ENCODE measurements at places on chromosomes 4 and X. TPM values are rescaled to one million over a fixed set of nuclear protein-coding genes. Genes with fewer than 3 reads are reported as not detected.

Gene COL4A5
- total RNA-seq, result not detected

Gene DNAAF6
- total RNA-seq, result not detected

Gene BEND4
- total RNA-seq, result 0.49 TPM

Gene TMPRSS11F
- total RNA-seq, result not detected

Gene POU3F4
- not detected for total RNA-seq

- no peaks in the 10 kb centered on the region for H3K36me3 ChIP-seq
- no peaks in the 10 kb centered on the region for H3K27me3 ChIP-seq
- no peaks in the 10 kb centered on the region for H3K4me1 ChIP-seq
- no peak overlapping the region for H3K4me3 ChIP-seq
- no peak for DNase-seq
Observed at GRCh38 chrX:50111742-50112141, 89.1 kb downstream of the AKAP4 start.

DNA sequence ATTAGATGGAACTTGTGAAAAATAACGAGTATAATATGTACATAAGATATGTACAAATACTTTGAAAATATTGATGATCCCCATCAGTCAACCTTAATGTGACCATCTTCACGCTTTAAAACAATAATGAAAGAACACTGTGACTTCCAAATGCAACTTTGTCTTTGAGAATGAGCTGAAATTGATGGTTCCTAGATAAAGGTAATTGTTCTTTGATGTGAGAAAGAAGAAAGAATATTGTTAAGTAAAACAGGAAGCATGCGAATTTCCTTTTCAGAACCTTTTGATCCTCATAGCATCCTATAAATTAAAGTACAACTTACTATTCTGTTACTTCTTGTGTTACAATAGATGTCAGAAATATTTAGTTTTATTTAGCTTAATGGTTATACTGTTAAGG lies 22.2 kb downstream of the IL2 start:
- no peak overlapping the region for H3K27ac ChIP-seq
- H3K27me3 ChIP-seq, result no peaks in the 10 kb centered on the region
- H3K4me3 ChIP-seq, result no peak overlapping the region
- peaks cover 20% of the 10 kb centered on the region for H3K4me1 ChIP-seq
- no peak for DNase-seq
- H3K36me3 ChIP-seq, result no peaks in the 10 kb centered on the region

DNA sequence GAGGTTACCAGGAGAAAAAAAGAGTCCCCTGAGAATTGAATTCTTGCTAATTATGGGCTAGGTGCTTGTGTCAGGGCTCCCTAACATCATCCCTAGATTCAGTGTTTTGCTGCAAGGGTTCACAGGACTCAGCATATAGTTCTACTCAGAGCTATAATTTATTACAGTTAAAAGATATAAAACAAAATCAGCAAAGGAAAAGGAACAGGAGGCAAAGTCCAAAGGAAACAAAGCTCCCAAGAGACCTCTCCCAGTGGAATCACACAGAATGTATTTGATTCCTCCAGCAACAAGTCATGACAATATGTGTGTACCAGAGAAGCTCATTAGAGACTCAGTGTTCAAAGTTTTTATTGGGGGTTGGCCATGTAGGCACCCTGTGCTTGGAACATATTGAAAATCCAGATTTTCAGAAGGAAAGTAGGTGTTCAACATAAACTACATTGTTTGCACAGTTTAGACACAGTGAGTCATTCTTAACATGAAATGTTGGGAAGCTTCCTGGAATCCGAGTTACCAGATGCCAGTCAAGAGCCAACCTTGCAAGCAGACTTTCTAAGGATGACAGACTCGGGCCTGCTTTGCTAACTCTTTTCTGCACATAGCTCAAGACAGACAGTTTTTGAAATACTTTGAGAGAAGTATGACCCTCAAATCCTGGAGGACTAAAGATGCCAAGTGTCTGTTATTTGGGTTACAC lies 311.3 kb upstream of the EMCN start:
- H3K36me3 ChIP-seq, result peaks cover 16% of the 10 kb centered on the region
- no peaks in the 10 kb centered on the region for H3K4me1 ChIP-seq
- H3K27me3 ChIP-seq, result no peaks in the 10 kb centered on the region

- H3K4me3 ChIP-seq, result no peak overlapping the region
- H3K27ac ChIP-seq, result no peak overlapping the region
- no peaks in the 10 kb centered on the region for H3K4me1 ChIP-seq
Observed at GRCh38 chrX:40298572-40299479, 201.1 kb upstream of the BCOR start.

DNA sequence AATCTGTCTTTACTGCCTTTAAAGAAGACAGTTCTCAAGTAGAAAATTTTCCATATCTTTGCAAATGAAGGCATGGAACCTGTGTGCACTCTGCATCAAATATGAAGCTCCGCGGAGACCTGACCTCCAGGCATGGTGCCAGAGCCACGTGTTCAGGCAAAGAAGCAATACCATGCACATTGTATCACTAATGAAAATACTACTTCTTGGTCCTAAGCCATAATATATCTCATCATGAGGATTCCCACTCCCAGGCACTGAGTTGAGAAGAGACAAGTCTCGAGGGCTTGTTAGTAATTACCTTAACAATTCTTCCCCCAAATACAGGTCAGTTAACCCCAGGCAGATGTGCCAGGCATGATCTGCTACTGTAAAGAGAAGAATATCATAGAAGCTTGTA lies 56.7 kb downstream of the PCDH19 start:
- DNase-seq, result no peak
- H3K27me3 ChIP-seq, result peaks cover 1% of the 10 kb centered on the region
- H3K27ac ChIP-seq, result no peak overlapping the region
- H3K4me3 ChIP-seq, result no peak overlapping the region
- H3K36me3 ChIP-seq, result no peaks in the 10 kb centered on the region

DNA sequence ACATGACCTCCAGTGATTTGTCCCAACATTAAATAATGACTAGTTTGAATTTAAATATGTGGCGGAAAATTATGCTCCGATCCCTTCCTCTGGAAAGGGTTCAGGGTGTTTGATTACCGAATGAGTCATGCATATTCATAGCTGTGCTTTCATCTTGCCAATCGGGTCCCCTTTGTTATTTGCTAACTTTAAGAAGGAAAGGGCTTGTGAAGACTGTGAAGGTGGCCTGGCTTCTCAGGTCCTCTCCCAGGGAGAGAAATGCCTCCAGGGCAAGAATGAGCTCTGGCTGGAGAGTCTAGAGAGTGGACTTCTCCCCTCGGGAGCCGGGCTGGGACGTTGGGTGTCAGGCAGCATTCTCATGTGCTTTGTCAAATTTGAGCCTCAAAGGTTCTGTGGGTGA lies 155.5 kb upstream of the PSAPL1 start:
- H3K36me3 ChIP-seq, result no peaks in the 10 kb centered on the region
- peaks cover 2% of the 10 kb centered on the region for H3K27me3 ChIP-seq
- no peak for DNase-seq
- H3K27ac ChIP-seq, result no peak overlapping the region

DNA sequence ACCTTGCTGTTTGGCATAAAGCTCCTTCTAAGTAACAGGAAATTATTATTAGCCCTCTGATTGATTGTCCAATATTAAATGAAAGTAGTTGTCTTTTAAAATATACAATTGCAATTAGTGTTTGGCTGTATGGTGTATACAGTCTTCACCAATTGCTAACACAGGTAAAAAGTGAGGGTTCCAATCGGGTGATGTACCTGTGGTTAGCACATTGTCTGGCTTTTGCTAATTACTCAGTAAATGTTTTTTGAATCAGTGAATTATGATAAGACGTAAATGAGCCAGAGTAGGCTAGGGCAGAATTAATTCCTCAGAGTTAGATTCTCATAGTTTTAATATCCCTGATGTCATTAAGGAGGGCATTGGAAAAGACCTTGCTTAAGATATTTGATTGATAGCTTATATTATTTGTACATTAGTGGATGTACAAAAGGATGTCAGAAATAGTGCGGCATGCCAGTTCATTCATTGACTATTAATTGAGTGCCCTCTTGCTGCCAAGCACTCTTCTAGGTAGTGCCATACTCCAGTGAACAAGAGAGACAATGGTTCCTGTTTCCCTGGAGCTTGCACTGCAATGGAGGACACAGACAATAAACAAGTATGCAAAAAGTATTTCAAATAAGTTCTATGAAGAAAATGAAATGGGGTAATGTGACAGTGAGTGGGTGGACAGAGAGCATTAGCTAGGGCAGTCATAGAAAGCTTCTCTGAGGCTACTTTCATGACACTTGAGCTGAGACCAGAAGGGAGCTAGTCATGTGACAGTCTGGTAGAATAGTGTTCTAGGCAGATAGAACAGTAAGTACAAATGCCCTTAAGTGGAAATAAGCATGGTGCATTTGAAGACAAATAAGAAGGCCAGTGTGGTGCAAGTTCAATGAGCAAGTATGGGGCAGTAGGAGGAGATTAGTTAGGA lies 205.9 kb upstream of the CASK start:
- H3K27ac ChIP-seq, result no peak overlapping the region
- H3K4me3 ChIP-seq, result no peak overlapping the region
- DNase-seq, result no peak
- H3K27me3 ChIP-seq, result no peaks in the 10 kb centered on the region
- peaks cover 44% of the 10 kb centered on the region for H3K4me1 ChIP-seq
- no peaks in the 10 kb centered on the region for H3K36me3 ChIP-seq

DNA sequence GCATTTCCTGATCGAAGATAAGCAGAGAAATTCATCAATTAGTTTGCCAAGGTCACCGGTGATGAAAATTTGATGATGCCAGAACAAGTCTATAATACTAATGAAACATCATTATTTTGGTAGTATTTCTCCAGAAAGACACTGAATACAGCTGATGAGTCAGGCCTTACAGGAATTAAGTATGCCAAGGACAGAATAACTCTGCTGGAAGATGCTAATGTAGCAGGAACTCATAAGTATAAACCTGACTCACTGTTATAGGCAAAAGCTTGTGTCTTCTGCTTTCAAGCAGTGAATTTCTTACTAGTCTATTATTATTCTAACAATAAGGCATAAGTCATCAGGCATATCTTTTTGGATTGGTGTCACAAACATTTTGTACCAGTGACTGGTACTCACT lies 1825.1 kb upstream of the IGFBP7 start:
- H3K4me3 ChIP-seq, result no peak overlapping the region
- H3K4me1 ChIP-seq, result no peaks in the 10 kb centered on the region
- H3K27ac ChIP-seq, result no peak overlapping the region

DNA sequence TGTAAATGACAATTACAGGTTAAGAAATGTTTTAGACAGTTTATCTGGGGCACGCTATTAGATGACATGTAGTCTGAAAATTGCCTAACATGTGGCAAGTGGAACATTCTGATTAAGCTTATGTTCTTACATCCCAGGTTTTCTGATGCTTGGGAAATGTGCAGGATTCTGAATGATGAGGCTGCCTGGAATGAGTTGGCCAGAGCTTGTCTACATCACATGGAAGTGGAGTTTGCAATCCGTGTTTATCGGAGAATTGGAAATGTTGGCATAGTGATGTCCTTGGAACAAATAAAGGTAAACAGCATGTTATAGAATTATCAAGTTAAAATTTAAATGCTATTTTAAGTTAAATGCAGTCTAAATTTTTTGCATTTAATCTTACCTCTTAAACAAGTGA lies 49.3 kb downstream of the WDR19 start:
- H3K27ac ChIP-seq, result no peak overlapping the region
- DNase-seq, result no peak
- H3K36me3 ChIP-seq, result peaks cover 37% of the 10 kb centered on the region

DNA sequence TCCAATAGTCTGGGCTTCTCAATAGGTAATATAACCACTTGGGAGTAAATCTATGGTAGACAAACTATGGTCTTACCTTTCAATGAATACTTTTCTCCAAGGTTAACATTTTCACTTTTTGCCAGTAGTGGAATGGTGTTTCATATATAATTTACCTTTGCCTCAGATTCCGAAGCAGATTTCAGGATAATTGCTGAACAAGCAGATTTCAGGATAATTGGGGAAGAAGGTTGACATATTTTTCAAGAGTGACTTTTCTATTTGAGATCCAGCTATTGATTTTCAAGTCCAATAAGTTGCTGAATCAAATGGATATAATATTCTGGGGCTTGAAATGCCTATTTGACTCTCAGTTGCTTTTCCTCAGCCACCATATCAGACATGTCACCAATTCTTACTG lies 63.6 kb downstream of the SYTL5 start:
- H3K27me3 ChIP-seq, result peaks cover 6% of the 10 kb centered on the region
- no peak overlapping the region for H3K27ac ChIP-seq
- no peak for DNase-seq
- H3K4me1 ChIP-seq, result no peaks in the 10 kb centered on the region
- H3K36me3 ChIP-seq, result no peaks in the 10 kb centered on the region

DNA sequence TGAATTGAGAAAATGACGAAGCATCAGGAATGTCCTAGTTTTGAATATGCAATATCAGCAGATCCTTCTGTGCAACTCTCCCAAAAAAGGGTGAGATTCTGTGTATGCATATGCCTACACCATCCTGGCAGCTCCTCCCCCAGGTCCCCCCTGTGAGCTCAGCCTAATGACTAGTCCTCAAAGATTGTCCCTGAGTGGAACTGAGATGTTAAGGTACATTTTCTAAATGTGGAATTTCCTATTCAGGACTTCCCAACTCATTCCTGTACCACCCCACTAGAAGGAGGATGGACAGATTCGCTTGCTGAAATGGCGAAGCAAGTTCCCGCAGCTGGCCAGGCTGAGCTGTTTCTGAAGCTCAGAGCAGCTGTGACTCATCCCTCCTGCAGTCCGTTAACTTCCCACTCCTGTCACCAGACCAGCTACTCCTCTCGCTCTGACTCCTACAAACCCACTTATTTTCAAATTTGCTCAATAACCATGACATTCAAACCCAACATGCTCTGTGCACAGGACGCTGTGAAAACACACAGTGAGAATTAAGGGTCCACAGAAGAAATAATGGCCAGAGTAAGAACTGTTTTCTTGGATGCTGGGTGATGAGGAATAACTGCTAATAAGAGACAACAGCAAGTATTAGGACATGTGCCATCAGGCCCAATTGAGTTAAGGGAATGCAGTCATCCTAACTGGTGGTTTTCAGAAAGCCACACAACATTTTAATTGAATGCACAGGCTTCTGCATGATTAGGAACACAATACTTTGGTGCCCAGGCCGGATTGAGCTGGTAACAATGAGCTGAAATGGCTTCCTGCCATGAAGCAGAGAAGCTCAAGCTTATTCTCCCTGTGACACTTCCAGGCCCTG lies 40.0 kb upstream of the IRF2 start:
- H3K4me1 ChIP-seq, result peaks cover 8% of the 10 kb centered on the region
- no peak overlapping the region for H3K27ac ChIP-seq
- H3K27me3 ChIP-seq, result no peaks in the 10 kb centered on the region
- peaks cover 3% of the 10 kb centered on the region for H3K36me3 ChIP-seq
- no peak for DNase-seq

DNA sequence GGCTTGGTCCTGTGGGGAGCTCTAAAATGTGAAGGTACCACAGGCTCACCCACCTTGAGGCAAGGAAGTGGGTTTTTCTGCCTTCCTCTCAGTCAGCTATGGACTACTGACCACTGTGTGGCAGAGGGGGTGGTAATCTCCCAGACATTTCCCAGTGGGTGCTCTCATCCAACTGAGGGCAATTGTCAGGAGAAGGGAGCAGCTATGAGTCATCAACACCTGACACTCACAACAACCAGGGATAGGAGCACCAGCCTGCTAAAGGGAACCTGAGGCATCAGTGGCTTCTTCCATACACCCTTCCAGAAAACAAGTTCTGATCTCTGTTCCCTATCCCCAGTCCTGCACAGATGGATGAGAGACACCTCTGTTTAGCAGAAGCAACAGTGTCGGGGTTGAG lies 468.8 kb downstream of the BCOR start:
- H3K36me3 ChIP-seq, result no peaks in the 10 kb centered on the region
- no peak overlapping the region for H3K27ac ChIP-seq
- H3K4me3 ChIP-seq, result no peak overlapping the region
- H3K27me3 ChIP-seq, result no peaks in the 10 kb centered on the region
- DNase-seq, result no peak
- H3K4me1 ChIP-seq, result peaks cover 11% of the 10 kb centered on the region

- DNase-seq, result no peak
- no peaks in the 10 kb centered on the region for H3K36me3 ChIP-seq
- no peaks in the 10 kb centered on the region for H3K27me3 ChIP-seq
- no peak overlapping the region for H3K4me3 ChIP-seq
- H3K4me1 ChIP-seq, result no peaks in the 10 kb centered on the region
Observed at GRCh38 chr4:180640193-180640592, 1603.0 kb upstream of the TENM3 start.
